ENCODE measurements at places on chromosomes 2 and 18. TPM values are rescaled to one million over a fixed set of nuclear protein-coding genes. Genes with fewer than 3 reads are reported as not detected.
A peak's percentile ranks its signal among the peaks of the same experiment; 100 is the strongest.

- H3K27me3 ChIP-seq = no peaks in the 10 kb centered on the region
- H3K4me3 ChIP-seq = no peak overlapping the region
- DNase-seq = no peak
- no peaks in the 10 kb centered on the region for H3K4me1 ChIP-seq
Measured at GRCh38 chr2:235514627-235515363, 21.0 kb downstream of the AGAP1 start.

DNA sequence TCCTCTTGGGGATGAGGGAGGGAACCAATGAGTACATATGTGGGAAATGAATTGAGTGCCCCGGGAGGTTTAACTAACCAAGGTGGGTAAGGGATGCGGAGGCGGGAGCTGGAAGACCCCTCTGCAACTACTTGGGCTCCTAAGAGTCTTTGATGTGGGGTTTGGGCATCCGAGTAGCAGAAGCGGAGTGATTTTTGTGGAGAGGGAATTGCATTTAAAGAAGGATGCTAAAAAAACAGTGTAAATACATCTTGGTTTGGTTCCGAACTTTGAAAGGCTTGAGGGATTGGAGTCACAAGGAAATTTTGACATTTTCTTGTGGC, 215.7 kb downstream of the MCFD2 start:
- peaks cover 17% of the 10 kb centered on the region for H3K4me1 ChIP-seq
- no peaks in the 10 kb centered on the region for H3K27me3 ChIP-seq
- H3K27ac ChIP-seq = peak overlapping the region; percentile 78
- no peak for DNase-seq

DNA sequence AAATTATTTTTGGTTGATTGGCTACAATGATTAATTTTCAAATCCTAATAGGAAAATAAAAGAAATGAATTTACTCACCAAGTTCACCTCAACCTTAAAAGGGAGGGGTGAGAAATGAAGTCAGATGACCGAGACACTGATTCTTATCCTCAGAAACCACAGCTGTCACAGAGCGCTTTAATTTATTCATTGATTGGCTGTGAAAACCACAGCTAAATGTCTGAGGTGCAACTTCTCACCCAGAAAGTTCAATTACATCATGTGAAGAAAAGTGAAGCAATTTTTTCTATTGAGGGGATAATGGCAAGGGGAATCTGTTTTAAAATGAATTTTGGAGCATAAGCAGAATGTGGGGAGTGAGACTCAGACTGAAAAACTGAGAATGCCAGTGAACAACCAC, 128.4 kb downstream of the RNF152 start:
- H3K27ac ChIP-seq = no peak overlapping the region
- H3K4me3 ChIP-seq = no peak overlapping the region
- no peaks in the 10 kb centered on the region for H3K36me3 ChIP-seq
- no peaks in the 10 kb centered on the region for H3K27me3 ChIP-seq

- no peaks in the 10 kb centered on the region for H3K36me3 ChIP-seq
- no peak overlapping the region for H3K27ac ChIP-seq
- no peak overlapping the region for H3K4me3 ChIP-seq
Measured at GRCh38 chr2:122150524-122151280, 395.3 kb downstream of the TSN start.

DNA sequence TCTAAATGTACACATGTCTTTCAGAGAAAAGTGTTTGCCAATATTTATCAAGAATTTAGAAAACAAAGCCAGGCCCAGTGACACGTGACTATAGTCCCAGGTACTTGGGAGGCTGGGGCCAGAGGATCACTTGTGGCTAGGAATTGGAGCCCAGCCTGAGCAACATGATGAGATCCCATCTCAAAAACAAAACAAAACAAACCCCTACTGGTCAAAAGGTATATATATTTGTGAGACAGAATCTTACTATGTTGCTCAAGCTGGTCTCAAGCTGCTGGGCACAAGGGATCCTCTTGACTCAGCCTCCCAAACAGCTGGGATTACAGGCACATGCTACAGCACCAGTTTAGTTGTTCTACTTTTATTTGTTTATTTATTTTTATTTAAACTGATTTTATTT, 79.2 kb downstream of the ZDBF2 start:
- H3K4me1 ChIP-seq = no peaks in the 10 kb centered on the region
- H3K27me3 ChIP-seq = no peaks in the 10 kb centered on the region
- H3K27ac ChIP-seq = no peak overlapping the region
- DNase-seq = no peak
- no peak overlapping the region for H3K4me3 ChIP-seq

DNA sequence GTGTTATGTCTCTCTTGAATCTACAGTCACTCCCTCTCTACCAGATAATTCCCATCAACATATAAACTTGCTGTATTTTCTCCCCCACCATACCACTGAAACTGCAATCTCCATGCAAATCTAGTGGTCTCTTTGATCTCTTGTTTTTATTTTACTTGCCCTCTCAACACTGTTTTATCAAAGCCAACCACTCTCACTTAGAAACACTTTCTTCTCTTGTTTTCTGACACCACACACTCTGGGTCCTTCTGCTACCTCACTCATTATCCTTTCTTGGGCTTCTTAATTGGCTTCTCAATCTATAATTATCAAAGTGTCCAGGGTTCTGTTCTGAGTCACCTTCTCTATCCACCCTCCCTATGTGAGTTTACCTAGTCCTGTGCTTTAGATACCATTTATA, 2.0 kb upstream of the MCFD2 start:
- H3K27ac ChIP-seq = no peak overlapping the region
- peak overlapping the region; percentile 21 for H3K4me3 ChIP-seq
- H3K27me3 ChIP-seq = no peaks in the 10 kb centered on the region
- no peaks in the 10 kb centered on the region for H3K36me3 ChIP-seq
- peaks cover 36% of the 10 kb centered on the region for H3K4me1 ChIP-seq
- no peak for DNase-seq

GRCh38 chr2:110843959-110844510, 111.7 kb downstream of the ACOXL start:
- no peaks in the 10 kb centered on the region for H3K27me3 ChIP-seq
- DNase-seq = no peak
- H3K27ac ChIP-seq = no peak overlapping the region
- H3K4me3 ChIP-seq = no peak overlapping the region

DNA sequence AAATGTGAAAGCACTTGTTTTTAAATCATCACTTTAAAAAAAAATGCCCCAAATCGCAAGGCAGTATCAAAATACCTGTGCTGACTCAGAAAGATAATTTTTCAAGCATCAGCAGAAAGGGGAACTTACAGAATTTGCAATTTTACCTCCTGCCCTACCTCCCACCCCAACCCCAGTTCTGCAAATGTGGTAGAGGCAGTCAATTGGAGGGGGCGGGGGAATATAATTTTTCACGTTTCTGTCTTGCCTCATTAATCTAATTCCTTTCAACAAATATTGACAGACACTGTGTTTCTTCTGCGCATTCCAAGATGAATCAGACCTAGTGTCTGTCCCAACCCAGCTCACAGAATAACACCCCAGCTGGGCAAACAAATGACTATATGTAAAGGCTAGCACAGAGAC, 76.8 kb downstream of the ALPK2 start:
- no peak overlapping the region for H3K4me3 ChIP-seq
- no peak overlapping the region for H3K27ac ChIP-seq
- H3K27me3 ChIP-seq = no peaks in the 10 kb centered on the region
- DNase-seq = peak; percentile 11
- H3K4me1 ChIP-seq = peaks cover 19% of the 10 kb centered on the region
- H3K36me3 ChIP-seq = no peaks in the 10 kb centered on the region

DNA sequence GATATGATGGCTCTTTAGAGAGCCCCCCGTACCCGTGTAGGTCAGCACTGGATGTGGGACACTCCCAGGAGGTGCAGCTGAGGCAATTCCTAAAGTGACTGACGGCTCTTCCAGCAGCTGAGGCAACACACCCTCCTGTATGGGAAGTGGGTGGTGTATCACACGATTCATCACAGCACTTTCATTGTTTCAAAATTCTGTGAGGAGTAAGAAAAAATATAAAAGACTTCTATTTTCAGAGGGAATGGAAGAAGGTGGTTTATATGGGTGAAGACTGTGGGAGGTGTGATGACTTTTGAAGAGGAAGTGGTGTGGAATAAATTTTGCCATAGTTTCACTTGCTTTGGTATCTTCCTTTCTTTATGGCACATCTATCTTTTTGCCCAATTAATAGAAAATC, 22.3 kb downstream of the QPCT start:
- no peak overlapping the region for H3K27ac ChIP-seq
- no peak overlapping the region for H3K4me3 ChIP-seq
- peaks cover 20% of the 10 kb centered on the region for H3K27me3 ChIP-seq
- H3K36me3 ChIP-seq = no peaks in the 10 kb centered on the region
- H3K4me1 ChIP-seq = no peaks in the 10 kb centered on the region

GRCh38 chr2:226994775-226995174, 158.9 kb downstream of the RHBDD1 start:
- H3K4me3 ChIP-seq = no peak overlapping the region
- no peak overlapping the region for H3K27ac ChIP-seq
- H3K36me3 ChIP-seq = peaks cover 18% of the 10 kb centered on the region
- H3K4me1 ChIP-seq = no peaks in the 10 kb centered on the region

ELOA2 gene
- total RNA-seq = not detected

RBM43 gene
- 12.3 TPM for total RNA-seq

C2orf72 gene
- not detected for total RNA-seq

Measured in CD4-positive, CD25-positive, alpha-beta regulatory T cell (primary cell).